ENCODE measurements at places on chromosomes 2 and 18.

GRCh38 chr2:138814123-138814898, 34.1 kb upstream of the NXPH2 start:
- DNase-seq, result no peak

GRCh38 chr2:35220461-35220860, 1135.1 kb upstream of the CRIM1 start:
- DNase-seq, result no peak

DNA sequence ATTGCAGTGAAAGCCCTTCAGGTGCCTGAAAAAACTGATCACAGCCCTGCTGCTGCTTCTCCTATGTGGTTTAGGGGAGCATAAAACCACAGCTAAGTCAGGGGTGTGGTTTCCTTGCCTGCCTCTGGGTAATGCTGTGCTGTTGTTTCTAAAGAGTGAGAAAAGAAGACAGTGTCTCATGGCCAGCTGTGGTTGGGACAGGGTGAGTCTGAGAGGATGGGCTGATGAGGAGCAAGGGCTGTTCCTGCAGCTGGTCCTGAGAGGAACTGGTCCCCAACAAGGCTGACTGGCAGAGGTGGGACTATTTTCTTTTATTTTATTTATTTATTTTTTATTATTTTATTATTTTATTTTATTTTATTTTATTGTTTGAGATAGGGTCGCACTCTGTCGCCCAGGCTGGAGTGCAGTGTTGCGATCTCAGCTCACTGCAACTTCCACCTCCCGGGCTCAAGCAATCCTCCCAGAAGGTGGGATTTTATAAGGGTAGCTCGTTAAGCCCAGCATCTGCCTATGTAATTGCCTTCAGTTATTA, 236.7 kb downstream of the FHOD3 start:
- DNase-seq, result no peak

- no peak for DNase-seq
Observed at GRCh38 chr2:129754831-129755230, 224.6 kb upstream of the RAB6C start.

DNA sequence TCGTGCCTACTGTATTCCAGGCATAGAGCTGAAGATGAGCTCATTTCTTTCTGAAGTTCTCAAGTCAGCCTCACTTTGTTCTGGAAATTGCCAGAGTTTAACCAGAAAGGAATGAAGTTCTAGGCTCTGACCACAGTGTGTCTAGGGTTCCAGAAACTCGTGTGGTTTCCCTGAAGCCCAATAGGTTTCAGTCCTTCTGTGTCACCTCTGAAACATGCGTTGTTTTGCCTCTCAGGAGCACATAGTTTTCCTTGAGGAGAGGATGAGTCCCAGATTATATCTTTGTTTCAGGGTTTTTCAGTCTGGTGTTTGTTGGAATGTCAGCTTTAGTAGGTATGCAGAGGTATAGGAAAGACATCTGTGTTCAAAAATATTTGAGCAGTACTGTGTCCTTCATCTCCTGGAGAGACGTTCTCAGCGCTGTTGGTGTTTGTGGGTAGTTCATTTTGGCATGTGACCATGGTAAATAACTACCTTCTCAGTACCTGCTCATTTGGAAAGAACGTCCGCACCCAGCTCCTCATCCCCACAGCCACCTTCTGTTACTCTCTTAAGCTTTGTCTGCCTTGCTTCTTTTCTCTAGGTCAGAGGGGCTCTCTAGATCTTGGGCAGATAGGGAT, 56.6 kb downstream of the RALBP1 start:
- DNase-seq, result no peak

DNA sequence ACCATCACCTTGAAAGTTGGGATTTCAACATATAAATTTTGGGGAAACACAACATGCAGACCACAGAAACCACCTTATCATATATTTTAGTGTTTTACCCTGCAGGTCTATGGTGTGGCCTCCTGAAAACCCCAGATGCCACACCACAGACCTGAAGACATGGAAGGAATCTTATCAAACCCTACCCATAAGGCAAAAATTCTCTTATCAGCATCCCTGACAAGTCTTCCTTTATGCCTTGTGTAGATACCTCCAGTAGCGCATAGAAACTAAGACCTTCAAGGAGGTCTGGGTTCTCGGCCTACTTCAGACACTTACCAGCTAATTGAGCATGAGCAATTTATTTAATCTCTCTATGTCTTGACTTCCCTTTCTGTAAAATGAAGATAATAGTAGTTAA, 59.1 kb upstream of the SLC14A2 start:
- DNase-seq, result no peak

GRCh38 chr18:77940566-77940965, 690.9 kb downstream of the GALR1 start:
- no peak for DNase-seq

- no peak for DNase-seq
Observed at GRCh38 chr2:127665267-127665893, 9.9 kb downstream of the LIMS2 start.

- no peak for DNase-seq
Observed at GRCh38 chr2:14232217-14232616, 400.3 kb upstream of the LRATD1 start.

- DNase-seq, result no peak
Observed at GRCh38 chr18:34115409-34116081, 109.2 kb downstream of the NOL4 start.

- DNase-seq, result no peak
Observed at GRCh38 chr2:7857904-7858303, 824.0 kb upstream of the ID2 start.

DNA sequence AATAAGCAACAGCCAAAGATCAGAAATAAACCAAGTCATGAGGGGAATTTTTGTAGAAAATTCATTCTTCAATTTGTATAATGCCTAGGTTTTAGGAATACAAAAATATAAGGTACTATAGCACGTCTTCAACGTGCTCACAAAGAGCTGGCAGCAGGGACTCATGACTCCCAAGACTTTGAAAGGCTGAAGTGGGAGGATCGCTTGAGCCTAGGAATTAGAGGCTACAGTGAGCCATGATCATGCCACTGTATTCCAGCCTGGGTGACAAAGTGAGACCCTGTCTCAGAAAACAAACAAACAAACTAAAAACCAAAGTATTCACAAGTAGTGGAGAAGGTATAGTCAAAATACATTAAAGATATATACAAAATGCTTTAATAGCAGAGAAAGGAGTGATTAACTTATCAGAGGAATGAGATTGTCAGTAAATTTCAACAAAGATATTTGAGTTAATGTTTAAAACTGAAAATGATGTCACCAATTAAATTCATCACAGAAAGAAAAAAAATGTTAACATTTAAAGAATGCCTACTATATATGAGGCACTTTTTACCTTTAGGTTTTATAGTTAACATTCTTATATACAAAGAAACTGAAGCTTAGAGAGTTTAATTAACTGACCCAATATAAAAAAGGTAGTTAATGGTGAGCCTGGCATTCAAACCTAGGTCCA, 3.2 kb downstream of the WDR33 start:
- DNase-seq, result no peak

DNA sequence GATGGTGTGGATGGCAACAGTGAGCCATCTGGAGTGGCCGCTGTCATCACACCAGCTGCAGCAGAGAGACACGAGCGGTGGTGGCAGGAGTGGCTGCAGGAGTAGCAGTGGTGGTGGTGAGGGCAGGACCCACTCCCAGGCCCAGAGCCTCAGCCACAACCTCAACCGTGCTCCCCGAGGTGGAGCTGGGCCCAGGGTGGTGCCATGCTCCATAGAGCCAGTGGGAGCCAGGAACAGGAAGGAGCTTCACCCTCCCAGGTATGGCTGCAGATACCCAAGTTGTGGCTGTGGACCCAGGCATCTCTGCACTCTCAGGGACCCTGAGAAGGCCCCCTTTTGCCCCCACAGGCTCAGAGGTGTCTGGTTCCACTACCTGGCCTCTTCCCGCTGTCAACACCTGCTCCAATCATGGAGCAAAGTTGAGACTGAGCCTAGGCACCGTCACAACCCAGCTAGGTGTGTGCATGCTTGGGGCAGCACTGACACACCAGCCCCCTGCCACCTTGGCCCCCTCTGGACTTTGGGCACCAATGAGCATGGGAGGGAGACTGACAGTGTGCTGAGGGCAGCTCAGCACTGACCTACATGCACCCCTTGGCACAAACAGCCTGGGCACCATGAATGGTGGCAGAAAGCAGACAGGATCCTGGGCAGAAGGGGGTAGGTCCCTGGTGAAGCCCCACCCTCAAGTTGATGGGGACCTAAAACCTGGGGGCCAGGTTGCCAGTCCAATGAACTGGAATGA, 188.9 kb downstream of the NDUFA10 start:
- DNase-seq, result no peak

- no peak for DNase-seq
Observed at GRCh38 chr2:94956797-94957391, 68.6 kb upstream of the MAL start.

DNA sequence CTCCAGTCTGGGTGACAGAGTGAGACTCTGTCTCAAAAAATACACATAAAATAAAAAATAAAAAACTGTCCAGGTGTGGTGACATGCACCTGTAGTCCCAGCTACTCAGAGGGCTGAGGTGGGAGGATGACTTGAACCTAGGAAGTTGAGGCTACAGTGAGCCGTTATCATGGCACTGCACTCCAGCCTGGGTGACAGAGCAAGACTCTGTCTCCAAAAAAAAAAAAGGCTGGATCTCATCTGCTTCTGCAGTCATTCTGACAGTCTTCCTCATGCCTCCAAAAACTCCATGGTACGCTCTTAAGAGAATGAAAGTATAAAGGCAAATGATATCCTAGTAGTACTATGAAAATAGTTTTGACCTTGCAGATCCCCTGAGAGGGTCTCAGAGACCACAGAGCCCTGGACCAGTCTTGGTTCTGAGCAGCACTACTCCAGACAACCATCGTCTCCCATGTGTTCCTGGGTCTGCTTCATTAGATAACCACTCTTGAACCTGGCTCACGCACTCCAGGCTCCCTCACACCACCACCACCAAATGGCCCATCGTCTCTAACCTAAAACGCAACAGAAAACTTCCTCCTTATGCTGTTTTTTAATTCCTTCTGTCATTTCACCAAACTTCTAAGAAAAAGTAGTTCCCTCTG, 26.0 kb downstream of the SPIRE1 start:
- DNase-seq, result no peak

DNA sequence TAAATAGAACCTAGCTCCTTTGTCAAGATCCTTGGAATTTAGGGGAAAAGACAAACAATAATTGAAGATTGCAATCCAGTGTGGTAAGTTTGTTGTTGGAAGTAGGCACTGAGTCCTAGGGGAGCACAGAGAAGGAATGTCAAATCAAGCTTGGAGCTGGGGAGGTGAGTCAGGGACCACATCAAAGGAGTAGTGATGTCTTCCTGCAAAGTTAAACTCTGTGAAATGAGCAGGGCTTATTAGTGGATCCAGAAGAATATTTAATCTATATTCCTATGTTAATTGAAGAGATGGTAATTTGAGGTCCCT, 41.7 kb upstream of the NABP1 start:
- peak; percentile 23 for DNase-seq

DNA sequence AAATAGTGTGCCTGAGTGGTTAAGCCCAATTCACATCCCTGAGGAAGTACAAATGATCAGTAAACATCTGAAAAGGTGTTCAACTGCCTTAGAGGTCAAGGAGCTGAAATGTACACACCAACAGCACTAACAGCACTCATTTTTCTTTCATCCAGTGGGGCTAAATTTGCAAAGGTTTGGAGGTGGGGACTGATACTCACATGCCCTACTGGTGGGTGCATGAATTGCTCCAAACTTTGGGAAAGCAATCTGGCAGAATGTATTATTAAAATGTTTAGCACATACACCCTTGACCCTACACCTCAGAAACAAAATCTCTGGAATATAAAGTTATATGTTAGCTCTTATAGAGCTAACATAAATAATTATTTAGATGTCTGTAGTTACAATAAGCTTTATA, 19.0 kb upstream of the FAM178B start:
- no peak for DNase-seq

- DNase-seq, result no peak
Observed at GRCh38 chr18:28794459-28795245, 617.7 kb upstream of the CDH2 start.

GRCh38 chr2:19124135-19124534, 234.3 kb downstream of the OSR1 start:
- no peak for DNase-seq

- DNase-seq, result no peak
Observed at GRCh38 chr18:21660078-21660477, 44.5 kb downstream of the ABHD3 start.

GRCh38 chr18:40957533-40958070, 997.4 kb upstream of the PIK3C3 start:
- no peak for DNase-seq

- no peak for DNase-seq
Observed at GRCh38 chr2:16332681-16333557, 332.7 kb downstream of the CYRIA start.

DNA sequence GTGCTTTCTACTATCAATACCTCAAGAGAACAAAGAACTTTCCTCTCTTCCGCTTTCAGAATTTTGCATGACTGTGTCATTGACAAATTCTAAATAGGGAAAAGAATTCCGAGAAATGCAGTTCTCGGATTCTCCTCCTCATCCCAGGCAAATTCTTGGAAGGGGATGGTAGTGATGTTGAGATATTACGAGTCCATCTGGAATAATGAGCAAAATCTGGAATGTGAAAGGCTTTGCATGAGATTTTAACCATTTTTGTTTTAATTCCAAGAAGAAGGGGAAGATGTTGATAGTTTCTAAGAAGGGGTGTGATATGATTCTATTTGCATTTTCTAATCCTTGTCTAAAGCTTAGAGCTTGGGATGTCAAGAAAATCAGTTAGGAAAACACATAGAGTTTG, 127.1 kb upstream of the DOCK10 start:
- no peak for DNase-seq
